ENCODE measurements at places on chromosomes 4 and X.
A peak's percentile ranks its signal among the peaks of the same experiment; 100 is the strongest.

DNA sequence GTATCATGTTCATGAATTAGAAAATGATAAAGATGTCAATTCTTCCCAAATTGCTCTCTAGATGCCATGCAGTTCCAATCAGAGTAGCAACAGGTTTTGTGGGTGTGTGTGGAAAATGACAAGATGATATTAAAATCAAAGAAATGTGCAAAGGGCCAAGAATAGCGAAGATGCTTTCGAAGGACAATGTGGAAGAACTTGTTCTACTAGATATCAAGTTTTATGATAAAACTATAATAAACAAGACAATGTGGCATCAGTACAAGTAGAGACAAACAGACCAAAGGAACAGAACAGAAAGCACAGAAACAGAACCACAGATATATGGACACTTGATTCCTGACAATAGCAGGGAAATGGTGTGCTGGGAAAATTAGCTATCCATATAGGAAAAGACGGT is 9.0 kb downstream of the TAB3 start:
- no peak for DNase-seq

GRCh38 chrX:63758011-63758410 is 27.0 kb downstream of the ARHGEF9 start:
- no peak for DNase-seq

DNA sequence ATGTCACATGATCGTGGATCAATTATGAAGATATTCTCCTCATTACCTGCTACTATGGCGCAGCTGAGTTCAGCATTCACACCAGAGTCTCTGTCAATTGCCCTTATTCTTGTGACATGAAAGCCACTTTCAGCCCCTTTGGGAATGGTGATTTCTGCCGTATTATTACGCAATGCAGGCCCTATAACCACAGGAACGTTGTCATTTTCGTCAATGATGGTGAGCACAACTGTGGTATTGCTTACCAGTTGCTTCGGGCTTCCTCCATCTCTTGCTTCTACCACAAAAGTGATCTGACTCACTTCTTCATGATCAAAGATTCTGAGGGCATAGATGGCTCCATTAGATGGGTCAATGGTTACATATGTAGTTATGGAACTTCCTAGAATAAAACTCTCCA is 2.1 kb downstream of the PCDH18 start:
- DNase-seq, result no peak

- DNase-seq, result no peak
Observed at GRCh38 chr4:107153228-107153627, 117.1 kb upstream of the DKK2 start.

DNA sequence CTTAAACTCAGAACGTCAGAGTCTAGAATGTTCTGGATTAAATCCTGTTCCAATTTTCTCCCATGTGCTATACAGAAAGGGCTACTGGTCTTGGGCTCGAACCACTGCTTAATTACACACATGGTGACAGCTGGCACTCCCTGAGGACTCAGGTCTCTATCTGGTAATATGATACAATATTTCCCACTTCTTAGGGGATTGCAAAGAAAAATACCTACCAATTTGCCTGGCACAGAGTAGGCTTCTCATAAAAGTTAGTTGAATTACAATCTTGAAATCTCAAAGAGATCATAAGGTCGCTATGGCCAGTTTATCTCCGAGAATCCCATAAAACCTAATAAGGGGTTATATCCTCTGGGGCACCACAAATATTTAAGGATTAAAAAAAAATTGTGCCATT is 8.6 kb downstream of the GPM6B start:
- peak; percentile 69 for DNase-seq

DNA sequence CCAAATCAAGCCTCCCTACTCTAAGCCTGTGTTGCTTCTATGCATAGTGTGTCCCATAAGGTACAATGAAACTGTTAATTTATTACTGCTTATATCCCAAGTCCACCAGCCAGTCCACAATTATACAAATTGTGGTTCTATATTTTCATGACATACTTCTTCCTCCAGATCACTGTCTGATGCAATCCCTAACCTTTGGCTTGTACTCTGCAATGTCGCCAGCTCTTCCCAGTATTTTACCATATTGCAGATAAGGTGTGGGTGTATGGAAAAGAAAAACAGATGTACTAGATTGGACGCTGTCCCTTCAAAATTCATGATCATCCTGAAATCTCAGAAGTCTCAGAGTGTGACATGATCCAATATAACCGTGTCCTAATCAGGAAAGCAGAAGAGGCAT is 286.2 kb downstream of the GASK1B start:
- DNase-seq, result no peak
